Right ventricle myocardium inferior (tissue), 1 donor: ENCODE measurements at places on chromosomes 12 and 14. TPM values are rescaled to one million over a fixed set of nuclear protein-coding genes. Genes with fewer than 3 reads are reported as not detected.

The NINJ2 gene
- 8.6 TPM for total RNA-seq

The WIF1 gene
- 0.62 TPM for total RNA-seq

The SNRPF gene
- total RNA-seq: 12.1 TPM

The CELA1 gene
- total RNA-seq: not detected

The NKX2-1 gene
- not detected for total RNA-seq

The HRK gene
- total RNA-seq: 0.11 TPM

The PLEKHD1 gene
- total RNA-seq: 0.32 TPM

The LYZ gene
- total RNA-seq: 49.2 TPM

The ASB2 gene
- total RNA-seq: 294 TPM

The TMTC1 gene
- total RNA-seq: 33.8 TPM

The C14orf39 gene
- total RNA-seq: not detected

The TXNRD1 gene
- 89.3 TPM for total RNA-seq

The LRFN5 gene
- total RNA-seq: 0.81 TPM

The ATG2B gene
- 9.2 TPM for total RNA-seq

The IGF1 gene
- 10.9 TPM for total RNA-seq

The ASIC1 gene
- 2.2 TPM for total RNA-seq

The CD4 gene
- 13.4 TPM for total RNA-seq

The TTC6 gene
- total RNA-seq: not detected

The TSPAN11 gene
- total RNA-seq: 1.5 TPM

The SMIM41 gene
- 0.16 TPM for total RNA-seq

The FAM161B gene
- total RNA-seq: 3.7 TPM

The RFX4 gene
- not detected for total RNA-seq

The GLT8D2 gene
- total RNA-seq: 8.8 TPM

The TMEM233 gene
- total RNA-seq: 0.22 TPM

The SYT1 gene
- total RNA-seq: 0.24 TPM

The GPR68 gene
- total RNA-seq: 0.16 TPM

The NFE2 gene
- total RNA-seq: 1.1 TPM

The RIMBP2 gene
- total RNA-seq: not detected

The P2RX7 gene
- 2.0 TPM for total RNA-seq

The EFS gene
- 4.0 TPM for total RNA-seq

The AGAP2 gene
- 7.8 TPM for total RNA-seq

The NUDT14 gene
- 33.9 TPM for total RNA-seq

The KRT2 gene
- not detected for total RNA-seq

The PTPRR gene
- 1.2 TPM for total RNA-seq

The SERPINA3 gene
- 112 TPM for total RNA-seq

The SSTR1 gene
- total RNA-seq: 0.51 TPM

The TSPAN19 gene
- 0.49 TPM for total RNA-seq

The KLRD1 gene
- total RNA-seq: 2.3 TPM

The GNB3 gene
- total RNA-seq: 4.0 TPM

The SEL1L gene
- total RNA-seq: 54.9 TPM

The MMP19 gene
- 2.9 TPM for total RNA-seq

The PRORP gene
- total RNA-seq: 22.0 TPM

The GALNT16 gene
- total RNA-seq: 94.9 TPM

The TARBP2 gene
- total RNA-seq: 10.9 TPM

The MYO1H gene
- total RNA-seq: 0.16 TPM

The KCNK13 gene
- 6.7 TPM for total RNA-seq

The EIF2S3B gene
- total RNA-seq: 0.62 TPM

The TAPBPL gene
- 15.7 TPM for total RNA-seq

The CCDC198 gene
- total RNA-seq: not detected

The ITGB7 gene
- 0.76 TPM for total RNA-seq

The KRT5 gene
- total RNA-seq: 0.16 TPM

The TBC1D30 gene
- total RNA-seq: 0.35 TPM
